Progenitor cell of endocrine pancreas (in vitro differentiated cells): ENCODE measurements at places on chromosomes 6 and 20. TPM values are rescaled to one million over a fixed set of nuclear protein-coding genes. Genes with fewer than 3 reads are reported as not detected.

PRSS35 gene
- total RNA-seq, result 8.5 and 9.9 TPM in 2 replicates

- DNase-seq, result no peak
Measured at GRCh38 chr6:5333658-5334057, 72.3 kb downstream of the FARS2 start.

NKX2-2 gene
- total RNA-seq, result 15.5 and 16.1 TPM in 2 replicates

DNA sequence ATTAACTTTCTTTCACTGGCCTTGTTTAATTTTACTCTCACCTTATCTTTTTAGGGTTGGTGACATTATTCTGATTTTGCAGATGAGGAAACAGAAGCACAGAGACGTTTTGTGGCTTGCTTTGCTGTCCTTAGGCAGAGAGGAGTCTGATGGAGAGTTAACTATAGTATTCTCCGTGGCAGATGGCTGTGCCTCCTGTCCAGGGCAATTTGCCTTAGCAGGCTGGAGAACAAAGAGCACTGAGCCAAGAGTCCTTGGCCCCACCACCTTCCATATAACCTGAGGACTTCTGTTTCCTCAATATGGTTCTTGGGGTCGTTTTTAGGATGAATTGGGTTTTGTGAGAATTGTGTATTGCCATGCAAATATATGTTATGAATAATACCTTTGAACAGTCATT lies 71.4 kb upstream of the BACH2 start:
- DNase-seq, result no peak

ABHD16B gene
- not detected in 2 replicates for total RNA-seq

DNA sequence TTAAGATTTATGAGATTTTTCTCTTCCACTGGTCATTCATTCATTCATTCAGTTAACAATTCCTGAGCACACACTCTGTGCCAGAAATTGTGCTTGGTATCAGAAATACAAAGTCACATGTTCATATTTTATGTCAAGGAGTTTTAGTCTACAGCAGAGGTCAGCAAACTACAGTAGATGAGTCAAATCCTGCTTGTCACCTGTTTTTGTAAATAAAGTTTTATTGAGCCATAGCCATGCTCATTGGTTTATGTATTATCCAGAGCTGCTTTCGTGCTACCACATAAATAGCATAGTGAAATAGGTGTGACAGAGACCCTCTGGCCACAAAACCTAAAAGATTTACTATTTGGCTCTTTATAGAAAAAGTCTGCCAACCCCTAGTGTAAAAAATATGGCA lies 46.8 kb downstream of the THEMIS start:
- no peak for DNase-seq

DNA sequence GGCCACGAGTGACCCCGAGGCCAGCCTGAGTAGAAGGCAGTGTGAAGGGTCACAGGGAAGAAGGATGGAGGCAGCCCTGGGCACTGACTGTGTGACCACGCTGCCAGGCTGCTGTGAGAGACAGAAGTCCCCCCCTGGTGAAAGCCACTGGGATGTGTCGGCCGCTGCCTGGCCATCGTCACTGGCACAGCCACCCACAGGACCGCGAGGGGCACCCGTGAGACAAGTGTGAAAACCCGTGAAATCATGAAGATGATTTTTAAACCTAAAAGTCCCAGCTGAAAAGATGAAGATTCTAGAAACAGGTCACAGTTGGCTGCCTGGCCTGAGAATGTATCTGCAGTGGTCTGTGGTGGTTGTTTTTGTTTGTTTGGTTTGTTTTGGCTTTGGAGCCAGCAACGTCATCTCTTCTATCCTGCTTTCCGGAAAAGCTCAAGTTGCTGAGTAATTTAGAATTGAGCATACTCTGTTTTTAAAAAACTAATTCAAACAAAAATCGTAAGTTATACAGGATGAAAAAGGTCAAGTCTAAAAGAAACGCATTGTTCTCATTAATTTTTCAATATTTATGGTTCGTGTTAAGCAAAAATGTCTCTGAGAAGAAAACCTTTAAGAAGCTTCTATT lies 94.7 kb downstream of the HUS1B start:
- no peak for DNase-seq

- DNase-seq, result no peak
Measured at GRCh38 chr6:39224523-39225182, 4.6 kb downstream of the KCNK5 start.

TP53TG5 gene
- not detected in 2 replicates for total RNA-seq

DNA sequence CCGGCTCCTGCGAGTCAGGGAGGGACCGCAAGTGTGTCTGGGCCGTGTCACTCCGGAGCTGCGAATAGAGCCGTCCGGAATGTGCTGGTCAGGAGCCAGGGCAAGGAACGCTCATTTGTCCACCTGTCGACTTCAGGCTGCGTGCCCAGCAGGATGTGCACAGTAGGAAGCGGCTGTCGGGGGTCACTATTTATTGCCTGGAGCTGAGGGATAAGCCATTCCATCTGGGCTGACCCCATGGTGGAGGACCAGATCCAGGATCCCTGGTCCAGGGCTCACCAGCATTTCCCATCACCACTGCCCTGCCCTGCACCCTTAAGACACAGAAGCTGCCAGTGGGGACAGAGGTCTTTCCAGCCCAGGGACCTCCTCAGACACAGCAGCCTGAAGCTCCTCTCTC lies 14.7 kb downstream of the NTSR1 start:
- no peak for DNase-seq

PNPLA1 gene
- total RNA-seq, result not detected in 2 replicates

DNA sequence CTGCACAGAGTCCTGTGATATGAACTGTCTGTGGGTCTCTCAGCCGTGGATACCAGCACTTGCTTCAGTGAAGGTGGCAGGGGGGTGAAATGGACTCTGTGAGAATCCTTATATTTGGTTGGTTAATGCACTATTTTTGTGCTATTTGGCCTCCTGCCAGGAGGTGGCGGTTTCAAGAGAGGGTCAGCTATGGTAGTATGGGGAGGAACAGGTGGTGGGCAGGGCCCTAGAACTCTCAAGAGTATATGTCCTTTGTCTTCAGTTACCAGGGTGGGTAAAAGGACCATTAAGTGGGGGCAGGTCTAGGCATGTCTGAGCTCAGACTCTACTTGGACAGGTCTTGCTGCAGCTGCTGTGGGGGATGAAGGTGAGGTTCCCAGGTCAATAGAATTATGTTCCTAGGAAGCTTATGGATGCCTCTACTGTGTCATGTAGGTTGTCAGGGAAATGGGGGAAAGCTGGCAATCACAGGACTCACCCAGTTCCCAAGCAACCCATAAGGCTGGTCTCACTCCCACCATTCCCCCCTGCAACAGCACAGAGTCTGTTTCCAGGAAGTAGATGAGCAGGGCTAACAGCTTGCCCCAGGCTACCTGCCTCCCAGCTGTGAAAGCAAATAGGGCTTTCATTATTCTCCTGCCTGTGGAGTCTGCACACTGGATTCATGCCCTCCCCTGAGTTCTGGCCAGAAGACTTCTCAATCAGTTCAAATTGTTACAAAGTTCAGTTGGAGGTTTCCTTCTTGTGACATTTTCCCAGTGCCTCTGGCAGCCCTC lies 56.8 kb upstream of the PHIP start:
- DNase-seq, result no peak

GRCh38 chr6:103036846-103037245 lies 1643.3 kb downstream of the GRIK2 start:
- no peak for DNase-seq

GRCh38 chr6:145632971-145633370 lies 102.3 kb downstream of the EPM2A start:
- DNase-seq, result no peak

DNA sequence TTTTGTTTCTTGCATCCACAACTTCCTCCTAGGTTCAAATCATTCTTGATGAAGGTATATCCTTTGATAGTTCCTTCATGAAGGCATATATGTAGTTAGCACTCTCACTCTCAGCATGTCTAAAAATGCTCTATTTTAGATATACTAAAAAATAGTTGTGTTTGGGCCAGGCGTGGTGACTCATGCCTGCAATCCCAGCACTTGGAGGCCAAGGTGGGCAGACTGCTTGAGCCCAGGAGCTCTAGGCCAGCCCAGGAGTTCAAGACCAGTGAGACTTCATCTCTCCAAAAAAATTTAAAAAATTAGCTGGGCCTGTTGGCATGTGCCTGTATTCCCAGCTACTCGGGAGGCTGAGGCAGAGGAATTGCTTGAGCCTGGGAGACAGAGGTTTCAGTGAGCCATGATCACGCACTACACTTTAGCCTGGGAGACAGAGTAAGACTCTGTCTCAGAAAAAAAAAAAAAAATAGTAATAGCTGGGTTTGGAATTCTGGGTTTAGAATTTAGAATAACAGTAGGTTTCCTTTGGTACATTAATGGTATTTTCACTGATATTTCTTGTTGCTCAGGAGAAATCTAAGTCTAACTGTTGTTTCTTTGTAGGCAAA lies 7.0 kb downstream of the SERAC1 start:
- no peak for DNase-seq

C6orf136 gene
- total RNA-seq, result 18.8 and 19.5 TPM in 2 replicates

- DNase-seq, result no peak
Measured at GRCh38 chr20:45866454-45866853, 9.0 kb downstream of the ZSWIM3 start.

DXO gene
- total RNA-seq, result 26.3 and 29.4 TPM in 2 replicates

- DNase-seq, result no peak
Measured at GRCh38 chr20:60104993-60105803, 147.0 kb downstream of the CDH26 start.

GRCh38 chr20:9397928-9398327 lies 116.5 kb upstream of the LAMP5 start:
- DNase-seq, result no peak
